ENCODE measurements at places on chromosomes 7 and 10.

DNA sequence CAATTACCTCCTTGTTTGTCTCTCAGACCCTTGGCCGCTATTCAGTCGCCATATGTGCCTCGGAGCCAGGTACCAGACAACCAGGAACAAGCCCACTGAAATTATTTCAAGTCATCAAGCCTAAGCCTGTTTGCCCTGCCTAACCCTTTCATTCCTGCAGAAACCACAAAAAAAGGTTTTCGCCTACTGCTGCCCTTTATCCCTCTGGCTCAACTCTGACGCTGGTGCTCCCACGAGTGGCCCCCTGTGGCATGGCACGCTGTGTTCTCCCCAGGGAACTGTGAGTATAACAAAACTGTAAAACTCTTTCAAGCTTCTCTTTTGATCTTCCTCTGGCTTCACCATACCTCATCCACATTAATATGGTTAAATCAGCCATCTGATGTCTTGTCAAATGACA lies 215.7 kb upstream of the CDC14C start:
- no peak for DNase-seq

DNA sequence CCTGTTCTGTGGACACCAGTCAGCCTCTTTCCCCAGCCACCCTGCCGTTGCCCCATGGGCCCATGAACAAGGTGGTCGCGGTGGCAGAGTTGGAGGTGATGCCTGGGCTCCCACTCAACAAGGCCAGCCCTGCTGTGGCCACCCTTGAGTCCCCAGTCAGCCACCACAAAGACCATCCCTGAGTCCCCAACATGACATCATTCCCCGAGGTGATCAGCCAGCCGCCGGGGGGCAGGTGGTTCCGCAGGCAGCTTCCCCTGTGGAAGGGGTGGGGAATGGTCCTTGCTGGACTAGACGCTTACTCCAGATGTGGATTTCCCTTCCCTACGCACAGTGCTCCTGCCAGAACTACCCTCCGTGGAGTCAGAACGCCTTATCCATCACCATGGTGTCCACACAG lies 271.7 kb downstream of the PTPRN2 start:
- no peak for DNase-seq

GRCh38 chr10:19461588-19461987 lies 354.6 kb upstream of the PLXDC2 start:
- no peak for DNase-seq

GRCh38 chr10:2791774-2792443 lies 275.4 kb upstream of the PFKP start:
- no peak for DNase-seq

DNA sequence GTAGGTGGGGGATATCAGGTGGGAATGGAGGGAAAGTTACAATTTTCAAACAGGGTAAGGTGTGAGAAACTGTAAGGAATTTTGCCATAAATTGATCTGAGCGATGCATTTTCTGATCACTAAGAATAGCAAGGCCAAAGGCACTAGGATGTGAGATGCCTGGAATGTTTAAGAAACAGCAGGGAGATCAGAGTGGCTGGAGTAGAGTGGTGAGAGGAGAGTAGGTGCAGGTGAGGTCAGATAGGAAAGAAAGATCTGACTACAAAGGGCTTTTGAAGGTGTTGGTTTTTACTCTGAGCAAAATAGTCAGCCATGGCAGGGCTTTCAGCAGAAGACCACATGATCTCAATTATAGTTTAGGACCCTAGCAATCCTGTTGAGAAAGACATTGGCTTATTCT lies 55.0 kb downstream of the HDAC9 start:
- DNase-seq: no peak

DNA sequence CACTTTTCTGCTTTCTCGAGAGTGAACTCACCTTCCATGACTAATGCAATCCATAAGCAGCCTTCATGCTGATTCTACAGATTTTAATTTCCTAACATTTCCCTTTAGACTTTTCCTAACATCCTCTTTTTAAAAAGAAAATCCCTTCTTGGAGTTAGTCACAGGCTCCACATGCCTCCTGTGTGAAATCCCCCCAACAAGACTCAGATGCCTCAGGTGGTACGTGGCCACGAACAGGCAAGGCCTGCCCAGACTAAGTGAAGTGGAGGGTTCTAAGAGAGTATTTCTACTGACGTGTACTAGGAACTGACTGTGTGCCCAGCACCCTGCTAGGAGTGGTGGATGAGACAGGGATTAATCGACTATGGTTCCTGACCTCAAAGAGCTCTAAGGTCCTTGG lies 125.9 kb upstream of the HPS1 start:
- no peak for DNase-seq

- DNase-seq: no peak
Measured at GRCh38 chr7:3981281-3981680, 680.2 kb downstream of the SDK1 start.

- no peak for DNase-seq
Measured at GRCh38 chr10:84140036-84140379, 699 bp downstream of the GHITM start.

DNA sequence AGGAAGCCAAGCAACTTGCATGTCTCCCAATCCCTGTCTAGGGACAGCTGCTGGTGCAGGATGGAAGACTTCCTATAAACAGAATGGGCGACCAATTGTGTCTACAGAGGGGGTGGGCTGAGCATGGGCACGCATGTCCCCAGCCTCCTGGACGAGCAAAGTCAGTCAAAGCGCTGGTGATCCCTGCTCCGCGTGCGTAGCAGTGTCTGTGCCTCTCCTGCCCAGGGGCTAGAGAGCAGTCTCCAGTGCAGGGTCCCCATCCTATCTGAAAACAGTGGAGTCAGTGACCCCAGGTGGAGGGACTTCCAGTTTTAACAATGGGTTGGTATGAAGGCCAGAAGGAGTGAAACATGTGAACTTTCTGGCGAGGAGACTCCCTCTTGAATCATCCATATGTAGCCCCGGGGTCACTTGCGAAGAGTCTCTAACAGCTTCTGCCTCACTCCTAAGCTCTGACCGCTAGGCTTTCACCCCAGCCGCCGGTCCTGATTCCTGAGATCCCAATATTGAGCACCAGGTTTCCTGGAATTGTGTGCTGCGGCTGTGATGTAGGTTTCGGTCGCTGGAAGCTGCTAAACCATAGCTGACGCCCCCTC lies 714 bp upstream of the CASP2 start:
- DNase-seq: no peak

DNA sequence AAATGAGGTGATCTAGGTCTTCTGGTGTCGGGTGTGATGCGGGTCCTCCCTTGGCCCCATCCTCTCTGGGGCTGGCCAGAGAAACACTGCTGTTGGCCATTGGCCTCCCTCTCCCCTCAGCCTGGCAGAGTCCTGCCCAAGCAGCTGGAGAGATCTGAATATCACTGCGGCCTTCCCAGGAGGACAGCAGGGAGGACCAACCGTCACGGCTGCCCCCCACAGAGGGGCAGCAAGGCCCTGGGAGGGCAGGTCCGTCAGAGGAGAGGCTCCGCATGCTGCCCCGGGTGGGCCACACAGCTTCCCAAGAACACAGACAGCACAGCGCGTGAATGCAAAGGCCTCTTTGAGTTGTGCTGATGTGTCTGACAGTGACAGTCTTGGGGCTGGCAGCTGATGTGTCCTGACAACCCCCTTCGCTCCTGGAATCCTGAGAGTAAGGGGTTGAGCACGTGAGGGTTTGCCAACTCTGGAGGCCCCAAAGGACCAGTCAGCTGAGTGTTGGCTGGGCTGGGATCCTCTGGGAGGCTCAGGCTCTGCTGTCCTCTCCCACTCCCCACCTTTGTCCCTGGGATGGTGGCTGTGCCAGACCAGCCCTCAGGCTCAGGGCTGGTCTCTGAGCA lies 132.5 kb upstream of the UNC5B start:
- DNase-seq: no peak
